Adipocyte (in vitro differentiated cells): ENCODE measurements at places on chromosomes 7 and 10.

DNA sequence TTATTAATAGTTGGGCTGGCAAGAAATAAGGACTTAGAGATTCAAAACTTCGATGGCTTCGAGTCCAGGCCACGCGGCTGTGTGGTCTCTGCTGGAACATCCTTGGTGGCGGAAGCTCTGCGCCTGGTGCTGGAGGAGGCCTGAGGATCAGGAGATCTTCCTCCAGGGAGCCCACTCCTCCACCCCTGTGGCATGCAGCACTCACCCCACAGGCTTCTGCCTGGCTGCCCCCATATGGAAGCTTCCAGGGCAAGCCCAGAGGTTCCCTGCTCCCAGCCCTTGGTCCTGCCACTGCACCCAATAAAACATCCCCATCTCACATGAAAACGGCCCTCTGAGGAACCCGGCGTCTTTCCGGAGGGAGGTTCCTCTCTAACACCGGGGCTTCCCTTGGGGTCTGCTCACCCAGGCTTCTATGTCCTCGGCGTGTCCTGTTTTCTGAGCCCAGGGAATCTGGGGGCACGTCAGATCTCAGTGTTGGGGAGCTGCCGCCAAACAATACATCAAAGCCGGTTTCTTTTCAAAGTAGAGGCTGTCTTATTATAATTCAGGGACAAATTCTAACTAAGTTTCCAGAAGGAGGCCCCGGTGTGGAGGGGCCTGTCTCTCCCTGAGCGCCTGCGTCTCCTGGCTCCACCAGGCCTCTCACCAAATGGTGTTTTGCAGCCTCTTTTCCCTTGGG is 32.4 kb downstream of the CALML3 start:
- no peak for DNase-seq

- DNase-seq = no peak
Measured at GRCh38 chr7:87091487-87092066, 32.1 kb upstream of the ELAPOR2 start.

GRCh38 chr7:123972045-123972444 is 47.0 kb downstream of the SPAM1 start:
- DNase-seq = no peak

GRCh38 chr7:36600869-36601530 is 123.3 kb downstream of the AOAH start:
- no peak for DNase-seq

GRCh38 chr7:69676247-69676646 is 78.0 kb downstream of the AUTS2 start:
- DNase-seq = no peak

- no peak for DNase-seq
Measured at GRCh38 chr10:124105594-124105993, 12.2 kb upstream of the CHST15 start.

GRCh38 chr10:4755286-4755989 is 70.6 kb upstream of the AKR1E2 start:
- DNase-seq = no peak

- no peak for DNase-seq
Measured at GRCh38 chr10:128300290-128300824, 174.1 kb upstream of the MKI67 start.

DNA sequence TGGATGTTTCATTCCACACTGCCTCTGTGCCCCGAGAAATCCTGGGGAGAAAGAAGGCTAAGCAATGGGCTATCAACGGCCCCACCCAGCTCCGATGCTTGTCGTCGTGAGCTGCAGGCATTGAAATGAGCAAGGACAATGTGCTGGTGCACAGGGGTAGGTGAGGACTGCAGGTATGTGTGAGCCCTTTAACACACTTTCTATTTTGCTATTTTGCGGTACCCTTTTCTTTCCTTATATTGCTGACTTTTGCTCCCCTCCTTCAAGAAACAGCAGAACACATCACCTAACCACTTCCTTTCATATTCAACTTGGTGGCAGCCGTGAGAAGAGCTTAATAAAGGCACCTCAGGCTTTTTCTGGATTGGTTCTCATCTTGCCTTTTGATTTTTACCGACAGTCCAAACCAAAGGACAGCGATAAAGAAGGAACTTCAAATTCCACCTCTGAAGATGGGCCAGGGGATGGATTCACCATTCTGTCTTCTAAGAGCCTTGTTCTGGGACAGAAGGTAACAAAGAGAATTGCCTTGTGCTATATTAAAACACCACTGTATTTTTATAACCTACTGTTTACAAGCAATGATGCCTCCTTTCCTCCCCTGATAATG is 39.2 kb downstream of the AIFM2 start:
- DNase-seq = no peak

GRCh38 chr7:22681312-22681711 is 45.7 kb upstream of the IL6 start:
- DNase-seq = no peak

DNA sequence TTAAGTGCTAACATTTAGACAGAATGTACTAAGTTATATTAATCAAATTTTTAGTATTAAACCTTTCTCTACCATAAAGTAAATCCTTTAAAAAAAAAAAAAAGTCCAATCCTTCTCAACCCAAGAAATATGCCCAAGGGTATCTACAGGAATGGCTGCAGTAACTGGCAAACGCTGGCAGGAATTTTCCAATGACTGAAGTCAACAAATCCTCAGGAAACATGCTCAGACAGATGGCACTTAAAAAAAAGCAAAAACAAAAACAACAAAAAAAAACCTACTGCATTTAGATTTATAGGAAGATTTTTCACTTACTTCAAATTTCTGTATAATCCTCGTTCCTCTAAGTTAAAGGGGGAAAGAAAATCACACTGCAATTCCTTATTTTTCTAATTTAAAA is 666 bp downstream of the SVIL start:
- no peak for DNase-seq

GRCh38 chr7:114627231-114627630 is 212.6 kb downstream of the FOXP2 start:
- DNase-seq = no peak

DNA sequence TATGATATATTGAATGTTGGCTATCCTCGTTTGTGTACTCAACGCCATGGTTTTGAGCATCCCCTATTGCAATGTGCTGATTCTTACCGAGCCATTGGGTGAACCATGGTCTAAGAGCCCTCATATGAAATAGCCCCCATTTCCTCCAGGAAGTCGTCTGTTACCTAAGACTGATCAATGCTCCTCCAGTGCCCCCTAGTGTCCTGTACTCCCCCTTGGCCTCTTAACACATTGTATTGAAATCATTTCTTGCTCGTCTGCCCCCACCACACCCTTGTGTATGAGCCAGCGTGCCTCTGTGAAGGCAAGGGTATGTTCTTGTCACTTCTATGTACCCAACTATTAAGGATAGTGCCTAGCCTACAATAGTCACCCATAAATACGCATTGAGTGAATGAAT is 11.2 kb upstream of the SLC35B4 start:
- DNase-seq = peak; percentile 47

- DNase-seq = no peak
Measured at GRCh38 chr7:157253850-157254249, 83.0 kb upstream of the DNAJB6 start.

- no peak for DNase-seq
Measured at GRCh38 chr7:5622746-5623145, 158.7 kb downstream of the RNF216 start.

GRCh38 chr7:70392877-70393435 is 739.0 kb upstream of the GALNT17 start:
- no peak for DNase-seq

GRCh38 chr10:79927111-79927828 is 21.6 kb downstream of the SFTPD start:
- no peak for DNase-seq

DNA sequence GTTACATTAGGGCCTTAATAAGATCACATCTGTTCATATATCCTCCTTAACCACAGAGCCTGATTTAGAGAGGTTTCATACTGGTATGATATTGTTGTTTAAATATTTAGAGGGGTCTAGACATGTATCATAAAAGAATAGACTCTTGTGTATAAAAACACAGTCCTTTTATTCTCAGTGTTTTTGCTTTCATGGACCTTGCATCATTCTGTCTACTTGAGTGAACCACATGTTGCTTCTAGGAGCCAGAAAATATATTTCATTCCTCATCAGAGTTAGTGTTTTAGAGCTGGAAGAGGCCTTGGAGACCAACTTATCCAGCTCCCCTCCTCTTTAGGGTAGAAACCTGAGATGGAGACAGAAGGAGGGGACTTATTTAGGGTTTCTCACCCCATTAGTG is 312.8 kb downstream of the LRMDA start:
- DNase-seq = peak; percentile 14

DNA sequence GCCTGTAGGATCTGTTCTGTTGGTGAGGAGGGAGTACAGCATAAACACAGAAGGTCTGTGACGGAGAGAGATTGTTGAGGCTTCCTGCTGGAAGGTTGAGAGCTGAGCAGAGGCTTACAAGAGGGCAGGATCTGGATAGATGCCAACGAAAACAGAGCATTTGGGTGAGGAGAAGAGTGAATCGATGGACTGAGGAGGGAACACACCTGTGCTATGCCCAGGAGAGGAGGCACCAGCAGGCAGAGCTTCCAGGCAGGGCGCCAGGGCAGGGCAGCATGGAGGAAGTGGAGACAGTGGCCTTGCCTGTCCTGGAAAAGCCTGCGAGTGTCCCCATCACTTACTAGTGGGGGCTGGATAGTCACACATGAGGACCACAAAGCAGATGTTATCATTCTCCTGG is 282.9 kb downstream of the PAXIP1 start:
- DNase-seq = no peak

GRCh38 chr7:96219378-96220130 is 102.3 kb downstream of the SLC25A13 start:
- peak; percentile 49 for DNase-seq

GRCh38 chr10:7084280-7085005 is 326.4 kb downstream of the SFMBT2 start:
- DNase-seq = no peak

DNA sequence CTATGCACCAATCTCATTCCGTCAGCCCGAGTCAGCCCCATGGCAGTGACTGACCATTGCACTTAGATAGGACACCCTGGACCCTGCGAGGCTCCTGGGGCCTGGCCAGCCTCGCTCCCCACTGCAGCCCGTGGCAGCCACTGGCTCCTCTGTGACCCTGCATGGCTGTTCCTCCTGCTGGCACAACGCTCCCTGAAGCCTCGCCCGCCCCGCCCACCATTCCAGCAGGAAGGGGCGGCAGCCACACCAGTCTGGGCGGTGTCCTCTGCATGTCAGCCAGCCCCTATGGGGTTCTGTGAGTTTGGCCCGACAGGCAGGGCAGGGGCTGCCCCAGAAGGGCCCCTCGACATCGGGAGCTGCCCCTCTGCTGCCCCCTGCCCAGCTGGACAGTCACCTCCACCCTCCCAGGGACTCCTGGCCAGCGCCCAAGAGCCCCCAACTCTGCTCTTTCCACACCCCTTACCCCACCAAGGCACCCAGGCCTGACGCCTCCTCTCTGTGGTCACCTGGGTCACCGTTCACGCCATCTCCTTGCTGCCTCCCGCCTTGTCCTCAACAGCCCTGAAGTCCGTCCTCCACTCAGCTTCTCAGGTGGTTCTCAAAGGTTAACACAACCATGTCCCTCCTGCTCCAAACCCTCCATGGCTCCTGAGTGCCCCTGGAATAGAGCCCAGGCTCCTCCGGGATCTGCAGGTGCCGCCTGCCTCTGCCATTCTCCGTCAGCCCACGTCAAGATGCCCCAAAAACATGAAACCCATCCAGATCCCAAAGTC is 103.5 kb downstream of the MICALL2 start:
- DNase-seq = no peak

DNA sequence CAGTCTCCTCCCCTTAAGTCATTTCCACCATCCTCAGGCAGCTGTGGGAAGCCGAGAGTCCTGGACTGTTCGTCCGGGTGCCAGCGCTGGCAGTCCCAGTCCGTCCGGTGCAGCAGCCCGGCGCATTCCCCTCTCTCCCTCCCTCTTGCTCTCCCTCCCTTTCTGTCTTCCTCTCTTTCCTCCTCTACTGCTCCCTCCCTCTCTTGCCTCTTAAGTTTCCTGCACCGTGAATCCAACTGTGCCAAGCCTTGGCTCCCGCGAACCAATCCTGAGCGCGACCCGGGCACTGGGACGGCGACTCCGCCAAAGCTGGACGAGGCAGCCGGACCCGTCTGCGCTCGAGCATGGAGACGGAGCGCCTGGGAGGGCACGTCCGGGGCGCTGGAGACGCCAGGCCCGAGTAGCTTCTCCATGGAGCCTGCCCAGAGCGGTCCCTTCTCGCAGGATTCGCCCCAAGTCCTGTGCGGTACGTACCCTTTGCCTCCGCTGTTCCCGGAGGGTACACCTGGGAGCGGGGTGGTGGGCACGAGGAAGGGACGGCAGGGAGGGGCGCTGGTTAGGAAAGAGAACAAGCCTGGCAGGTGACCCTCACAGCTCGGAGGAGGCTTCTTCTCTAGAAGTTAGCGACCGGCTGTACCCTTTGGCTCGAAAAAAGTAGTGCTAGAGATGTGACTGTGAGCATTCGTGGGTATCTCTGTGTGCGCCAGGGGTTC is 1.0 kb downstream of the NXPH1 start:
- no peak for DNase-seq

- DNase-seq = no peak
Measured at GRCh38 chr10:124722798-124723783, 21.1 kb downstream of the FAM53B start.

GRCh38 chr10:32379318-32379949 is 32.5 kb upstream of the EPC1 start:
- peak; percentile 79 for DNase-seq

- DNase-seq = no peak
Measured at GRCh38 chr7:28033386-28033785, 147.2 kb downstream of the JAZF1 start.

DNA sequence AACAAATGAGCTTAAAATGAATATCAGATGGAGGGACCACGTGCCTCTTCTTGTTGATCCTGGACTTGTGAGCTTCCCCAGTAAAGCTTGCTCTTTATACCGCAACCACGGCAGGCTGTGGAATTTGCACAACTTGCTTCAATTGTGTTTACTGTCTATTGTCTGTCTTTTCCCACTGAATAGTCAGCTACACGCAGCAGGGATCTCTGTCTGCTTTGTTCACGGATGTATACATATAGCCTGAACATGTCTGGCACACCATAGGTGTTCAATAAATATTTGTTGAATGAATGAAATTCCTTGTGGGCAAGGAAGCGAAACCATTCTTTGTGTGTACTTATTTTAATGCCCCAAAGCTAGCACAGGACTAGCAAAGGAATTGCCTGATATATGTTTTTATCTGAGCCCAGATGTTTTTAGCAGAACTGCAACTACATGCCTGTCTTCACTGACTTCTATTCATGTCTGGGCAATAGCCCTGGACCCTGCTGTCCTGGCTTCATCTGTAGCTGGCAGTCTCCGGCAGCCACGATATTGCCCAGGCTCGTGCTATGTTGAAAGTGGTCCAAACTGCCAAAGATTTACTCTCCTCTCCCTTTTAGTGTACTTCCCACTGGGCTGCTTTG is 29.9 kb upstream of the IFRD1 start:
- peak; percentile 70 for DNase-seq

- peak; percentile 32 for DNase-seq
Measured at GRCh38 chr10:70722820-70723424, 50.6 kb downstream of the ADAMTS14 start.
